Activated CD8-positive, alpha-beta T cell treated with anti-CD3 and anti-CD28 coated beads, Interleukin-2, amount 10 ng/mL, durations not matched to agents 7 days and 5 days (primary cell): ENCODE measurements at places on chromosomes 2 and 18.

DNA sequence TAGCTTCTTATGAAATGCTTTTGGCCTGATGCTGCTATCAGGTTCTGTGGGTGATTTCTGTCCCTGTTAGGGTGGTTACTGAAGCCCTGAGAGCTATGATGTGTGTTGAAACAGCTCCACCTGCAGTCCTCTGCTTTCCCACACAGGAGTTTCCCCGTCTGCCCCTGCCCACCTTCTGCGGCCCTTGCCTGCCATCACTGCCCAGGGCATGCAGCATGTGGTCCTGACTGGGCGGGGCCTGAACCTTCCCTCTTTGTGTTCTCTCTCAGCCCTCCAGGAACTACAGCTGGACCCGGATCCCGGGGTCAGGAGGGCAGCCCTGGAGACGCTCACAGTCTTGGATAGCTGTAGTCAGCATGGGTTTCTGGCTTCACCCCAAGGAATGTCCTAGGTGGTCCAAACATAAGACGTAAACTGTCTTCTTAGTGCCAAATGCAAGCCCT lies 21.4 kb downstream of the HJURP start:
- DNase-seq, result no peak

DNA sequence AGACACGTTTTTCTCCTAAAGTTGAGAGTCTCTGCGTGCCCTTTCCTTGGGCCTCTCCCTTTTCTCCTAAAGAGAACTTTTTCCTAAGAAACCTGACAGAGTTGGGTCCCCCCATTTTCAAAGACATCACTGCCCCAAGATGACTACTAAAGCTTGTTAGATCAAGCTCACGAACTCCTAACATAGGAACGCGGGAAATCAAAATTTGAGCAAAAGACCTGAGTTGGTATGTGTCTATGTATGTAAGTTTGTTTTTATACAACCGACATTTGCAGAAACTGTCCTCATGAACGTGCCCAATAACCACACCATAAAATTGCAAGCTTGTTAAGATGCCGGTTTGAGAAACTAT lies 1.4 kb downstream of the HOXD13 start:
- DNase-seq, result no peak

DNA sequence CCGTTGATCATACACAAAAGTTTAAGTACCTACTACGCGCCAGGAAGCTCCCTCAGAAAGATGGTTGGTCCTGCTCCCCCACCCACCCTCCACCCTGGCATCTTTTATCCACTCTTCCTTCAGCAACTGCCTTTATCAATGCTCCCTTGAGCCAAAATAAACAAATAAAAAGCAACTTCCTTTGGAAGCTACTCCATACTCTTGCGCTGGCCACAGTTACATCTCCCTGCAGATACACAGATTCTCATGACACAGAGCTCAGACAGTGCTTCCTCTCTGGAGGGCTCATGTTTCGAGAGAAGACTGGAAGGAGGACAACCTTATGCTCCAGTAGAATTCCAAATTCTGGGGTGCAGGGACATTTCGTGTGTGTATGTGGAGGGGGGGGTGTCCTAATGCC lies 3.8 kb upstream of the STEAP3 start:
- DNase-seq, result no peak

DNA sequence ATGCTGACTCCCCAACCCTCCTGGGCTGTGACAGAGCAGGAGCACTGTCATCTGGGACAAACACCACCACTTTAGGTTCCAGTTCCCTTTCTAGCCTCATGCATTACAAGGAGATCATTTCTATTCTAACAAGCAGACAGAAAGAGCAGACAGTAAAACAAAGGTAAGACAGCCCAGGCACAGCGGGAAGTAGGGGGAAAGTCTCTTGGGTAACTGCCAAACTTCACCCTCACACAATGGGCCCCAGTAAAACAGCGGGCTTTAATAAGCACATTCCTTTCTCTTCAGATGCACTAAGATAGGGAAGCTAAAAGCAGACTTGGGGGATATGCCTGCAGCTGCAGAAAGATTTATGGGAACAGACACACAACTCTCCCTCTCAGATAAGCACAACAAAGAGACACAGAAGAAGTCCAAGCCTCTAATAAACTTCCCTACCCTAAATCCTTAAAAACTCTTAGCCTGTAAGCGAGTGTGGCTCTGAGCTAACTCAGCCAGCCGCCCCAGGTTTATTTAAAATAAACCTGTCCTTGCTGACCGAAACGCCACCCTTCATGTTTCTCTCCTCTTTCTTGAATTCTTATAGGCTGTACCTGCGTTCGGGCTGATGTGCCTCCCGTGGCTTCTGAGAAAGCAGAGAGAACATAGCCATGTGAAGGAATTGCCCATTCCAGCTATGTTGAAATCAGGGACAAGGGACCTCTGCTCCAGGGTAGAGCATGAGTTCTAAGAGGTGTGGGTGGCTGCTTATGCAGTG lies 726.8 kb upstream of the DDX18 start:
- DNase-seq, result no peak

- no peak for DNase-seq
Measured at GRCh38 chr2:39243469-39244123, at the start of gene CDKL4. Gene CDKL4 (minus strand): TSS chr2:39243970.

- no peak for DNase-seq
Measured at GRCh38 chr2:67436221-67436620, 39.1 kb downstream of the ETAA1 start.

DNA sequence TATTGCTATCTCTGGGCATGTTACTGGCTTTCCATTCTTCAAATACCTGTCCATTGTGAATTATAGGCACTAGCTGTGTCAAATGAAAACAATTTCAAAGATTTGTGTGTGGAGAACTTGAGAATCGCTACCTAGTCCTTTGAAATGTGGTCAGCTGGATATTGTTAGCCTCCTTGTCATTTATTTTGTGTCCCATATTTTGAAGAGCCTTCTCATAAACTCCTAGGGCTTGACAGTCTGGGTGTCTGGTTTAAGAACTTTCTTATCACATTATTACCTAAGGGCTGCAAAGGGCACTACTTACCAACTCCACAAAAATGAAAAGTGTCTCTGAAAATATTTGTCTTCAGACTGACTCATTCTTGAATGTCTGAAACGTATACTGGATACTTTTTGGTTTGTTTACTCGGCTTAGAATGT lies 50.2 kb downstream of the COL4A3 start:
- no peak for DNase-seq

- DNase-seq, result no peak
Measured at GRCh38 chr2:159455330-159455918, 160.9 kb downstream of the BAZ2B start.

- peak; percentile 73 for DNase-seq
Measured at GRCh38 chr2:197498937-197499593, 575 bp downstream of the HSPD1 start.

- DNase-seq, result no peak
Measured at GRCh38 chr2:40283111-40283909, 168.6 kb downstream of the SLC8A1 start.

DNA sequence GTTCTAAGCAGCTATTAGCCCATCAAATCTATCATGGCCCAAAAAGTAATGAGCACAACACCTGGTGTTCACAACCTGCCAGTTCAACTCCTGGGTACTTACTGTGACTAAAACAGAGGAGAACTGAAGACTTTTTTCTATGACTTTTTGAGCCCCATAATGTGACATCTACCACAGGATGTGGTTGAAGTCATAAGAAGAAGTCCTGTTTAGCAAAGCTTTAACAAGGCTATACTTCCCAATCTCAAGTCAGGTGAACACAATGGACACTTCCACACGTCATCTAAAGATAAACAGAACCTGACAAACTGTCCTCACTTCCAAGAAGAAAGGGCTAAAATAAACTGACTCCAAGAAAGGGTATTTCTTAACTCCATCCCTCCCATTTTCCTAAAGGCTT lies 138.8 kb downstream of the ATAD2B start:
- peak; percentile 28 for DNase-seq

DNA sequence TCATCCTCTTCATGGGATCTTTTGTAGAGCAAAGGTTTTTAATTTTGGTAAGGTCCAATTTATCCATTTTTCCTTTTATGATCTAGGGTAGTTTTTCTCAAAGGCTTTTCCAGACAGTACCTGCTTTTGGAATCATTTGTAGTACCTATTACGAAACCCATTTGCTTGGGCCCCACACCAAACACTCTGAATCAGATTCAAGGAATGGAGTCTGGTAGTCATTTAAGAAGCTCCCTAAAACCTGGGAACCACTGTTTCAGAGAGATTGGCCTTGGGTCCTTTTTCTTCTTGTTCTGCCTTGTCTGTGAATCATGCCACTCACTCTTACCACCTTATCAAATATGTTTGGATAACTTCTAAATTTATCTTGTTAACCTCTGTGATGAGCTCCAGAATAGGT lies 40.3 kb downstream of the OSBPL6 start:
- DNase-seq, result no peak

GRCh38 chr2:43333656-43334144 lies 107.3 kb upstream of the ZFP36L2 start:
- DNase-seq, result no peak

GRCh38 chr2:36820942-36821605 lies 124.6 kb downstream of the VIT start:
- no peak for DNase-seq

GRCh38 chr2:71156573-71156972 lies 26.1 kb downstream of the MPHOSPH10 start:
- DNase-seq, result no peak

GRCh38 chr2:60821133-60821469 lies 60.3 kb upstream of the REL start:
- no peak for DNase-seq

DNA sequence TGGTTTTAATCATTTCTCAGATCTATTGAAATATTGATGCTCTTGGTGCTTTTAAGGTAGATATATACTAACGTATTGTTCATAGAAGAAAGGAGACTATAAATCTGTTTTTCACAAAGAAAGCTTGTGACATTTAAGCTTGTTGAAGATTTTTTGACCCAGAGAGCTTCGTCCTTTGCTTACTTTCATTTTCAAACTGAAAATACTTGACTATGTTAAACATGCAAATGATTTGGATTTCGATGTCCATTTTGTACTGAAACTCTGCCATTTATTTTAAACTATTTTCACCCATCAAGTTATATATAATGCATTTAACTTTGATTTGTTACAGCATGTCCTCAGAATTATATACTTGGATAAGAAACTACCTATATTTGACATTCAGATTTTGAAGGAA lies 85.2 kb downstream of the SLC4A10 start:
- DNase-seq, result no peak

DNA sequence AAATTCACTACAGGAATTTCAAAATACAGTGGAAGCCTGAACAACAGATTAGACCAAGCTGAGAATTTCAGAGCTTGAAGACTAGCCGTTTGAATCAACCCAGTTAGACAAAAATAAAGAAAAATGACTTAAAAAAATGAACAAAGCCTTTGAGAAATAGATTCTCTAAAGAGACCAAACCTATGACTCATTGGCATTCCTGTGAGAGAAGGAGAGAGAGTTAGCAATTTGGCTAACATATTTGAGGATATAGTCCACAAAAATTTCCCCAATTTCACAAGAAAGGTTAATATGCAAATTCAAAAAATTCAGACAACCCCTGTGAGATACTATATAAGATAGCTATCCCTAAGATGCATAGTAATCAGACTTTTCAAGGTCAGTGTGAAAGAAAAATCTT lies 78.0 kb downstream of the MYO3B start:
- no peak for DNase-seq

DNA sequence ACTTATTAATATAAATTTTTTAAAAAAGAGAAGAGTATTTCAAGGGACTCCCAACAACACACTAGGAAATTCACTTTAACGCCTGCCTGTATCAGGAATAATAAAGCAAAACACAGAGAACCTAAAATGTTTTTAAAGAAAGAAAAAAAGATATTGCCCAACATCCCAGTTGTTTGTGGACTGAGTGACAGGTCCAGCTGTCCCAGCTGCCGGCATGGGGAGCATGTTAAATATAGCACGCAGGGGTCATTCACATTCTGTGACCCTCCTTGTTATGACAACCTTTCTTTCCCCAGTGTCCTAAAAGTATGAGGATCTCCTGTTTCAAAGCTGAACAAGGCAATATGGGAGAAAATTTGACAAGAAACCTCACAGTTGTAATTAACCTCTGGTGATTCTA lies 4.4 kb downstream of the KLHL41 start:
- no peak for DNase-seq

DNA sequence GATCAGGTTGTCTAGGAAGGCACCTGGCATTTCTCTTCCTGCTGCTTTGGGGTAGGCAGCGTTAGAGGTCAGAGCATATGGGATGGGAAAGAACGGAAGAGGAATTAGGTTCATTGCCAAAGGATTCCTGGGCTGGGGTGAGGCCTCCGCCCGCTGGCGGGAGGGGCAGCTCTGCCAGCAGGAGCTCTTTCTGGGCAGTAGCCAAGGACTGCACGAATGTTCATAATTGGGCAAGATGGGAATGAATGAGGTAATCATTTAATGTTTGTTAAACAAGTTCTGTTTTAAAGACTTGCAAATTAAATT lies 253.9 kb downstream of the AGAP1 start:
- DNase-seq, result no peak

DNA sequence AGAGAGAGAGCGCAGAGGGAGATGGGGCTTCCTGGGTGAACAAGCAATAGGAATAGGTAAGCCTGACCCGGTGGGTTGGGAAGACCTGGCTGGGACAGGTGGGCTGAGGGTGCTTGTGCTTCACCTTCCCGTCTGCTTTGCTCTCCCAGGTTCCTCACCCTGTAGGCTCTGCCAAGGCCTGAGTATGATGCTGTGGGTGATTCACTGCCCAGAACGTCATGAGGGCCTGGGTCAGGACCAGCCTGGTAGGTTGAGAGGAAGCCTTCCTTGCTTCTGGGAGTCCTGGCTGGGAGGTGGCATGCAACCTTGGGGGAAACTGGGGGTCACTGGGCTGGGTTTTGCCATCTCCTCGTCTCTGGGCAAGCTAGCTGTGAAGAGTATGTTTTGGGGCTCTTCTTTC lies 220.2 kb upstream of the APCDD1 start:
- DNase-seq, result no peak

DNA sequence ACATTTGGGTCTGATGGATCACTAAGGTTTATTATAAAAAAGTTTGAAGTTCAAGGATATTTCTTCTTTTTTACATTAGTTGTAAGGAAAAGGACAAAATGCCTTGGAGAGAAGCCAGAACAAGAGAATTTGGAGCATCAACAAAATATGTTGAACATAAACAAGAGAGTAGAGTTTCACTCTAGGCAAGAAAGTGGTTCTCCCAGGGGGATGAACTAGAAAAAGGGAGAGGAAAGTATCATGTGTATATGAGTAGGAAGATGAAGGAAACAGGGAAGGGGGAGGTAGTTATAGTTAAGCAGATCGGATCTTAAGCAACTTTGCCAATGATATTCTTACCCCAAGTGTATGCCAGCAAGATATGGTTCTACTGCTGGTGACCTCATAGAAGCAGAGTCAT lies 63.8 kb upstream of the GALNT3 start:
- no peak for DNase-seq

DNA sequence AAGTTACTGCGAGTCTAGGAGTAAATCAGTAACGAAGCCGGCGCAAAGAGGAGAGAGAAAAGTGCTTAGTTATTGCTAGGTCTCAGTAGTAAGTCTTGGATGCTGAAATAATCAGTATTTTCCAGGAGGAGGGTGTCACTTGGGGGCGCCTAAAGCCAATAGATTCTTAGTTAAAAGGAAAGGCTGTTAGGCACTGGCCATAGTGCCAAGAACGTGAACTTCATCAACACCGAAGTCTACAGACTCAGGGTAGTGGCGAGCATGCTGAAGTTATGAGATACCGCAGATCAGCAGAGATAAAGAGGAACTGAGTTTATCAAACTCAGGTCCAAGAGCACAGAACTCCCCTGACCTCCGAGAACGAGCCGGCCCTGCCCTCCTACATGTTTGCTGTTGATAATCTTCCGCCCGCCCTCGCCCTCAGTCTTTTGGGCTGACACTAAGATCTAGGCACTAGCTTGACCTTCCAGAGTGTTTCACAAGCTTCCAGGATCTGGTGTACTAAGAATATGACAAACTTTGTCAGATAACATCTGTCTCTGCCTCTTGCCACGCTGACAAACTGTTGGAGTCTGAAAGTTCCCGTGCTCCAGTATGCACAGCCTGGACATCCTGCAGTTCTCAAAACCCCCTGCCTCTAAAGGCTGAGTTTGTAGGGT lies 49.2 kb downstream of the CYB5A start:
- no peak for DNase-seq
